ENCODE measurements at places on chromosomes 2 and 18.

DNA sequence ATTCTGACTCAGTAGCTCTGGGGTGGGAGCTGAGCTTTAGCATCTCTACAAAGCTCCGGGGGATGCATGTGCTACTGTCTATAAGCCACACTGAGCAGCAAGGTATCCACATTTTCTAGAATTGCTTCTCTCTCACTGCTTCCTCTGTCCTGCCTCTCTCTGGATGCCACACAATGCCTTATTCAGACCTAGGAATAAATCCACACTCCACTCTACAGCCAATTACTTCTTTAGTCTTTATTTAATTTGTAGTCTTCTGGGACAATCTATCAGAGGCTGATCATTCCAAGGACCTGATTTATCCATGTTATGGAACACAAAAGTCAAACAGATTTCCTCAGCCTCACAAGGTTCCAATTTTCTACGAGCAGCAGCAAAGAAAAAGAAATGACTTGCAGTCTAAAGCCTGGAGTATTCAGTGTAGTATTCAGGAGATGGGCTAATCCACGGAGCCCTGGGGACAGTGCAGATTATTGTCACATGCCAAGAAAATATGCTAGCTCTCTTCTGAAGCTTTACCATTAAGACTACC is 4.4 kb downstream of the BCL2 start:
- no peak for DNase-seq

- no peak for DNase-seq
These were observed 1.6 kb downstream of the ELMOD3 start for GRCh38 chr2:85356186-85356585.

DNA sequence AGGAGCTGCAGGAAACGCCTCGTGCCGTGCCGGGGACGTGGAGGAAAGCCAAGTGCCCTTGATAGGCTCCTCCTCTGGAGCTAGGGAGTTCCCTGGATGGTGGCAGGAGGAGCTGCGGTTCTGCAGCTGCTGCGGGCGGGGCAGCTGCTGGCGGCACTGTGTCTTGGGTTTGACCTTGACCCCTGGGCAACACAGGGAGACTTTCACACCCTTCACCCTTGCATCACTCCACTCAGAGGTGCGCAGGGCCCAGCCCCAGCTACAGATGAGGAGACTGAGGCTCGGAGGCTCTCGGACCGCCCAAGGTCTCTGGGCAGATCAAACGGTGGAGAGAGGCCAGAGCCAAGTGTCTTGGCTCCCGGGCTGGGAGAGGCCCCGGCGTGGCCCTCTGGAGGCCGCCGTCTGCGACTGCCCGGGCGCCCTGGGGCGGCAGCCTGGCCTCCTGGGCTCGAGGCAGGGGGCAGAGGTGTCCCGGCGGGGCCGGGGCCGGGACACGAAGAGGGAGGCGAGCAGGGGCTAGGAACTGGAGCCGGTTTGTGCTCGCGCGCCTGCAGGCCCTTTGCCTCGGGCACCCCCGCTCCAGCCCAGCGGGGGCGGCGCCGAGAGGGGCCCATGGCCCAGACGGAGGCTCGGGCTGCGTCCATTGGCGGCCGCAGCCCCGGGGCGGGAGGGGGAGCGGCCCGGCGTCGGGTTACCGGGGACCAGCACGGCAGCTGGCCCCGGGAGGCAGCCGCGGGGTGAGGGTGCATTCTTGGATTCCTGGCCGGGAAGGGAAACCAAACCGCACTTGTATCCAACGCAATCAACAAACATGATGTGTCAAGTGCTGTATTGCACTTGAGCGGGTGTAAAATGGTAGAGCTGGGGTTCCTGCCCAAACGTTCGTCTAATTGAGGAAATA is 129.6 kb upstream of the SLC1A4 start:
- DNase-seq, result no peak

DNA sequence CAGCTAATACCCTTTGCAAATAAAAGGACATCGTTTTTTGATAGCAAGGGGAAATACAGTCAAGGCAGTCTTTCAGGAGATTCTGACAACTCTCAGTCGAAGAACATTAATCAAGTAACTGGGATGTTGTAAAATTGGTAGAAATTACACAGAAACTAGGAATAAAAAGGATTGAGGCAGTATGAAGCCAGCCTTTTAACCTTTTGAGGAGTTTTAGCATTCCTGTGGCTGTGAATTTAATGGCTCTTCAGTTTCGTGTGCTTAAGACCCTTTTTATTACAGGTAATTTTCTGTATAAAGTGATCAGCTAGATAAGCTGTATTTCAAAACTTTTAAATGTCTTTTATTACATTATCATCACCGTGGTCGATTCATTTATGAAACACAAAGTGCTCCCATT is 91.6 kb downstream of the ASXL3 start:
- DNase-seq, result no peak
